Fibroblast of the conjunctiva (primary cell): ENCODE measurements at places on chromosomes 13 and 19.

DNA sequence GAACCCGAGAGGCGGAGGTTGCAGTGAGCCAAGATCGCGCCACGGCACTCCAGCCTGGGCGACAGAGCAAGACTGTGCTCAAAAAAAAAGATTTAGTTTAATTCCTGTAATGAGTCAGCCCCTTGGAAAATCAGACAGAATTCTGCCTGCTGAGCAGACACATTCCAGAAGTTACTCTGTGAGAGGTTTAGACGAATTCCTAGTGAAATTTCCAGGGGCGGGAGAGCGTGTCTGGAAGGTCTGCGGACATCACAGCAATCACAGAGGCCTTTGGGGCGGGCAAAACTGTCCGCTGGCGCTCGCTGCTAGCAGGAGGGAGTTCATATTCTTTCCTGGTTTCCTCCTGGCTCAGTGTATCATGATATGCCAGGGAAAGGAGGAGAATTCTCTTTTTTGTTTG, 17.5 kb downstream of the MISP start:
- no peak for DNase-seq

- DNase-seq: no peak
These were observed 9.8 kb downstream of the UBL3 start for GRCh38 chr13:29840585-29840984.

GRCh38 chr19:41427647-41428480, 690 bp upstream of the B3GNT8 start:
- DNase-seq: no peak

DNA sequence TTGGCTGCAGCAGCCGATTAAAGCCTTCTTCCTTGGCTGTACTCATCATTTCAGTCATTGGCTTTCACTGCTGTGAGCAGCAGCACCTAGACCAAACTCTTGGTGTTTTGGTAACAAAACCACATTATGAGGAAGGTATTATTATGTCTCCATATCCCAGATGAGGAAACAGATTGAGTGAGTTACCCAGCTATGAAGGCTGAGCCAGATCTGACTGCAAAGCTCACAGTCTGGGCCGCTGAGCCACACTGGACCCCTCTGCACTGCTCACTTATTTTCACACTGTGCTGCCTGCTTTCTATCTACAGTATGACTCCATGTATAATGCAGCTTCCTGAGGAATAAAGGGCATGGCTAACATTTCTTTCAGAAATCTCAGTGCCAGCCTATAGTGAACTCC, 24.5 kb downstream of the CRYL1 start:
- no peak for DNase-seq

GRCh38 chr13:112213467-112214255, 146.7 kb downstream of the SOX1 start:
- DNase-seq: no peak
